CD4-positive, CD25-positive, alpha-beta regulatory T cell (primary cell): ENCODE measurements at places on chromosomes 1 and 21.

GRCh38 chr1:154406572-154406879 lies 1.4 kb downstream of the IL6R start:
- no peak for DNase-seq

- no peak for DNase-seq
Measured at GRCh38 chr1:3981746-3982505, 81.9 kb upstream of the C1orf174 start.

DNA sequence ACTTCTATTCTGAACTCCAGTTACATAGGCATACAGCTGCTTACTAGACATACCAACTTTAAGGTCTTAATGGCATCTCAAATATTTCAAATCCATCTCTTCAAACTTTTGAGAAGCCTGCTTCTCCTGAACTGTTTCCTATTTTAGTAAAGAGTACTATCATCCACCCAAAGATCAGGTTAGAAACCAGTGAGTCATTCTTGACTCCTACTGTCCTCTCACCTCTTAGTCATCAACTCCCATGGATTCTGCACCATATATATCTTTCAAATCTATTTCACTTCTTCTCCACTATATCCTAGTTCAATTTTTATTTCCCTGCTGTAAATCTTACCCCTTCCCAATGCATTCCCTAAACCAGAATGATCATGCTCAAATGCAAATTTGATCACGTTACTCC lies 18.1 kb upstream of the BEND5 start:
- DNase-seq: no peak

DNA sequence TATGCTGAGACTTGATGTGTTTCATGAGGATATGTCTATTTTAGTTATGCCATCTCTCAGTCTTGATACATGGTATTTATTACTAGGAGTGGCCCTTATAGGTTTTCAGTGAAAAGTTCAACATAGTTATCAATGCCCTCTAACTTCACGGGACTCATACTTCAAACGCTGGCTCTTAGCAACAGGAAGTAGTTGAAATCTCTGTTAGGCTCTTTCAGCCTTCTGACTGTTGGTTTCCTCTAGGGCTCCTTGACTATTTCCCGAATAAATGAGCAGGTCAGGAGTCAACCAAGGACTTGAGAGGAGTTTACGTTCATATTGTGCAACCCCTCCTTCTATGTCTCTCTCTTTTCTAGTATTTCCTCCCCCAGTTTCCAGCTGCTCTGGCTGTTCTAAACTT lies 141.8 kb downstream of the RGS7 start:
- no peak for DNase-seq

DNA sequence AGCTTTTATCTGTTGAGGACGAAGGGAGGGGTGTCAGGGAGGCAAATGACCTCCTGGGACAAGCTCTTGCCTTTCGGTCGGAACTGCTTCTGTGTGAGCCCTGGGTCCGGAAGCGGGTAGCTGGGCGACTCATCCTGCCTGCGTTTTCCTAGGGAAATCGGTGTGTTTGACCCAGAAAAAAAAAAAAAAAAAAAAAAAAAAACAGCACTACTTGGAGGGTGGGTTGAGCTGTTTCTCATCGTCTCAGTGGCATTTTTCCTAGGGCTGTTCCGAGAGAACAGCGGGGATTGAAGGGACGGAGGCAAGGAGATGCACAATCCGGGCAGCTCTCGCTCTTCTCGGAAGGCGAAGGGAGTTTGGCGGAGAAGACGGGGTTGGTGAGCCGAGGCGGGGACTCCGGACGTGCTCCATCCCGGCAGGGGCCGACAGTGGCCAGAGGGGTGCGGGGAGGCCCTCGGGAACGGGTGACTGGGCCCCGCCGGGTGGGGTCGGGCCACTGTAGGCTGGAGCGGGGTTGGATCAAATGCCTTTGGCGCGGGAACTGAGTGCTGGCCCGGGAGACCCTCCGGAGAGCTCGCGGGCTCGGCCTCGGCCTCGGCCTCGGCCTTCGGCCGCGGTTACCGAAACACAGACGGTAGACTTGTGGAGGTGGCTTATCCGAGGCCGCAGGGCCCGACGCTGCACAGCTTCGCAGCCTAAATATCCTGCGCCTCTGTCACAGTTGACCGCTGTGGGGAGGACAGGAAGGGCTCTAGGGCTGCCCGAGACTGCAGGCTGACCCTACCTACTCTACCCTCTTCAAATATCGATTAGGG lies 2.4 kb upstream of the BARHL2 start:
- DNase-seq: no peak

- DNase-seq: no peak
Measured at GRCh38 chr1:228853637-228854036, 118.4 kb downstream of the RHOU start.
